Activated naive CD4-positive, alpha-beta T cell (primary cell): ENCODE measurements at places on chromosomes 1 and 21.

DNA sequence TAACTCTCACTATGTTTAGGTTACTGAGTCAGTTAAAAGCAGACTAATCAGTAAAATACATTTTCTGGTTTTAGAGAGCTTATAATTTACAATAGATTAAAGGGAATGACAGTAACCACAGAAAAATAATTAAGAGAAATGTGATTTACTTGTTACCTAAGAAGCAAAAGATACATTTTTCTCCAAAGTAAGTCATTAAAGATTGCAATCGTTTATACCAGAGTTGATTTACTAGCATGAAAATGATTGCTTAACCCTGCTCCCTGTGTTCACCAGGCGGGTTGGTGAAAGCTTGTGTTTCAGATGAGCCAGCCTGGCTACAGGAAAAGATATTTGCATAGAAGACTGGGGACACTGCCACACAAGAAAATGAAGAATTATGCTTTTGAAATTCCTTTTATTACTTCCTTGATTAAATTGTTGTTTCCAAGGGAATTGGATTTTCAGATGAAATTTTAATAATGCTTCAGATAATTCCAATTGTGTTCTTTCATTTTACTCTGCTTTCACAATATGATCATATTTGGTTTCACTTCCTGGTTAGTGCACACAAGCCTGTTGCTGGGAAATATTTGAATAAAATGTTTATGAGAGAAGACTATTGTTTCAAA is 27.9 kb downstream of the LRRC8B start:
- no peak for DNase-seq

GRCh38 chr1:1088801-1089680 is 14.9 kb upstream of the RNF223 start:
- no peak for DNase-seq

- DNase-seq, result no peak
Observed at GRCh38 chr1:115764541-115764940, 4.0 kb downstream of the CASQ2 start.

GRCh38 chr1:46705408-46705807 is 13.5 kb downstream of the EFCAB14 start:
- no peak for DNase-seq

- DNase-seq, result no peak
Observed at GRCh38 chr1:27915082-27915575, 19.7 kb upstream of the SMPDL3B start.
